Activated T-helper 1 cell treated with anti-CD3 and anti-CD28 coated beads, Interleukin-12 subunit alpha, Interleukin-12 subunit beta, Interleukin-2, Interleukin-4 antibody, amounts not matched to agents 30 ng/mL and 10 ng/mL and 1 ng/mL, durations not matched to agents 14 hours and 24 hours and 36 hours (primary cell): ENCODE measurements at places on chromosomes 12 and 14. TPM values are rescaled to one million over a fixed set of nuclear protein-coding genes. Genes with fewer than 3 reads are reported as not detected.

The KCNA5 gene
- total RNA-seq = not detected in 2 replicates

GRCh38 chr12:27493260-27493940 lies 30.6 kb upstream of the PPFIBP1 start:
- H3K36me3 ChIP-seq = peaks cover 13% of the 10 kb centered on the region
- DNase-seq = no peak
- H3K27ac ChIP-seq = no peak overlapping the region
- H3K27me3 ChIP-seq = peaks cover 7% of the 10 kb centered on the region
- peaks cover 24% of the 10 kb centered on the region for H3K4me1 ChIP-seq
- no peak overlapping the region for H3K4me3 ChIP-seq

DNA sequence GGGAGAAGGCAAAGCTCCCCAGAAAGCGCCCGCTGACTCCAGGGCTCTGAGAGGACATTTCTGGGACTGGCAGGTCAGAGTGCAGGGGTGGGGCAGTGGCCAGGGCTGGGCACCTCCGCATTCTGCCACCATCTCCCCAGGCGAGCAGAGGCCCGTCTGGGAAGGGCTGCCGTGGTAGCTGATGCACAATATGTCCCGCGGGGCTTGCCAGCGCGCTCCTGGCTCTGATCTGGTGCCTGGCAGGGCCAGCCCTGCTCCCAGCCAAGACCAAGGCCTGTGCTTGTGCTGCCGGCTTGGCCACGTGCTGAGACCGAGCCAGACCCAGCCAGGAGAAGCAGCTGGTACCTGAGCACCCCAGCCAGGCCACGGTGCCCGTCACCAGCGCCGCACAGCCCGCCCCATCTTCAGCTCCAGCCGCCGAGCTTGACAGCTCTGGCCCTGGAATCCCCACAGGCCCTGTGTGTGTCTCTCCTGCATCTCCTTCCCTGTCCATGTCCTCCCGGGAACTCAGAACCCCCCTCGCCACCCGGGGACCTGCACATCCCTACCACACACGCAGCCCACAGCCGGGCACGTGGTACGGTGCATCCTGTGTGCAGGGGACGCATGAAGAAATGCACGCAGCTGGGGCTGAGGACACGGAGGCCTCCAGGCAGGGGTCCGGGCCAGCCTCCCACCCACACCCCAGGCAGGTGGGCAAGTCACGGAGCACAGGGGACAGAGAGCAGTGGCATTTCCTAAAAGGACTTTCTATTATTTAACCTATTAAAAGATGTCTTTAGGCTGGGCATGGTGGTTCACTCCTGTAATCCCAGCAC lies 68.6 kb upstream of the C14orf180 start:
- H3K4me1 ChIP-seq = no peaks in the 10 kb centered on the region
- peaks cover 5% of the 10 kb centered on the region for H3K27me3 ChIP-seq
- no peak overlapping the region for H3K27ac ChIP-seq
- no peaks in the 10 kb centered on the region for H3K36me3 ChIP-seq
- no peak for DNase-seq

DNA sequence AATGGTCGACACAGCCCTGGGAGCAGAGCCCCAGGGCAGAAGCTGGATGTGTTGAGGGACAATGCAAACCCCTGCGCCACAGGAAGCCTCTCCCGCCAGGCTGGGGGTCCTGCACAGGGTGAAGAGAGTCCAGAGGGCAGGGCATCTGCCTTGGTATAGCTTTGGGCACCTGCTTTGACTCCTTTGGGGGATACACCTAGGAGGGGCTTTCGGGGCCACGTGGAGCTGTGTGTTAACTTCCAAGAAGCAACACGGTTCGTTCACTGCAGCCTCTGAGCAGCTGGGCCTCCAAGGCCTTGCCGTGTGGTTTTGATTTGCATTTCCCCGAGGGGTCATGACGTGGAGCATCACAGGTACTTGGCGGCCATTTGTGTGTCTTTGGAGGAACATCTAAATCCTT lies 5.8 kb upstream of the PUS1 start:
- no peaks in the 10 kb centered on the region for H3K27me3 ChIP-seq
- H3K4me1 ChIP-seq = no peaks in the 10 kb centered on the region
- no peak overlapping the region for H3K4me3 ChIP-seq
- no peak overlapping the region for H3K27ac ChIP-seq
- DNase-seq = no peak
